ENCODE measurements at places on chromosomes 1 and 21. TPM values are rescaled to one million over a fixed set of nuclear protein-coding genes. Genes with fewer than 3 reads are reported as not detected.

DNA sequence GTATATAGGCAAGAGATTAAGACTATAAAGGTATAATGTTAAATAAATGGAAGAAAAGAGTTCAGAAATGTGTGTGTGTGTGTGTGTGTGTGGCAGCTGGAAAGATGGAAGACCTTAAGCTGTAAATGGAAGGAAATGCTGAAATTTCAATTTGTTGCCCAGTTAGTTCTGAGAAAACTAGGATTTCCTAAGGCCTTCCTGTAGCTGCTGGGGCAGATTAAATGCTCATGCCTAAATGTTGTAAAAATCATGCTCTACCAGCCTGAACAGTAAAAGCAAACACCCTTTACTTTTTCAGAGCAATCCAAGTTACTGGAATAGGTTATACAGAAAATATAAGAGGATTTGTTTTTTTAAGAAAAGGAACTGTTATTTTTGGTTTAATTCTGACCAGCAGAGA lies 8.3 kb downstream of the ADCY10 start:
- H3K4me3 ChIP-seq = no peak overlapping the region
- H3K36me3 ChIP-seq = no peaks in the 10 kb centered on the region
- H3K27me3 ChIP-seq = peaks cover 7% of the 10 kb centered on the region
- DNase-seq = no peak

ERG gene
- not detected for total RNA-seq

CELA2B gene
- total RNA-seq = not detected

TTC4 gene
- total RNA-seq = 43.7 TPM

GRCh38 chr1:57599236-57599994 lies 175.6 kb upstream of the DAB1 start:
- H3K4me3 ChIP-seq = no peak overlapping the region
- DNase-seq = no peak
- no peaks in the 10 kb centered on the region for H3K27me3 ChIP-seq
- no peak overlapping the region for H3K27ac ChIP-seq
- no peaks in the 10 kb centered on the region for H3K36me3 ChIP-seq

DNA sequence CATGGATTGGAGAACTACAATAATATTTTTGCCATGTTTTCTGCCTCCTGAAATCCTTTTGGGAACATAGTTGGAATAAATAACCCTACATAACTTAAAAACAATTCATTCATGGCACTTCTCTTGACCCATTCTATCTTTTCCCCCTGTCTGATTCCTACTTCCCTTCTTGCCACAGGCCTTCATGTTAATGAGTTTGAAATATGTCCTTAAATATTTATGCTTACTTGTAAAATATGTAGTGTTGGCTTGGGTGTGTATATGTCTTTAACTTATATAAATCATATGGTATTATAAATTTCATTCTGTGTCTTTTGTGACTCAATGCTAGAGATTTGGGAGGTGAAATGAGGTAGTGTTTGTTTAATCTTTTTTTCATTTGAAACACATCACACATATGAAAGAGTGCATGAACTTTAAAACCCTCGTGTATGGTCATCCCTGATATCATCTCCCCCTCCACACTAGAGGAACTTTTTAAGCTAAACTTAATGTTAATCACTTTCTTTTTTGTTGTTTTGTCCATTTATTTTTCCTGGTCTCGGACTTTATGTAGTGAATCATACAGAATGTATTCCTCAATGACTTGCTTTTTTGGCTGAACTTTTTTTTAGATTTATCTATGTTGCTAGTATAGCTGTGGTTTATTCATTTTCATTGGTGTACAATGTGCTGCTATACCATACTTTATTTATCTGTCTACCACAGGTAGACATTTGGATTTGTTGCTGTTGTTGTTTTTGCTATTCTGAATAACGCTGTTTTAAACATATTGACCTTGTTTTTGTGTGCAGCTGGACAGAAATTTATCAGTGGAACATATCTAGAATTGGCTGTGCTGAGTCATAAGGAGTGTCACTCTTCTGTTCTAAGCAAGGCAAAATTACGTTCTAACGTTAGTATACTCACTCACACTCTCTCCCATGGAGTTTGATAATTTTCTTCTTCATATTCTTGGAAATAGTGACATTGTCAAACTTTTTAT lies 441.6 kb downstream of the PLPP3 start:
- H3K36me3 ChIP-seq = no peaks in the 10 kb centered on the region
- no peak overlapping the region for H3K4me3 ChIP-seq
- H3K27me3 ChIP-seq = no peaks in the 10 kb centered on the region
- no peak overlapping the region for H3K27ac ChIP-seq

GRCh38 chr1:85490270-85490985 lies 25.5 kb upstream of the DDAH1 start:
- DNase-seq = no peak
- no peak overlapping the region for H3K27ac ChIP-seq
- H3K27me3 ChIP-seq = peaks cover 5% of the 10 kb centered on the region
- H3K36me3 ChIP-seq = no peaks in the 10 kb centered on the region
- no peaks in the 10 kb centered on the region for H3K4me1 ChIP-seq
- H3K4me3 ChIP-seq = no peak overlapping the region

DNA sequence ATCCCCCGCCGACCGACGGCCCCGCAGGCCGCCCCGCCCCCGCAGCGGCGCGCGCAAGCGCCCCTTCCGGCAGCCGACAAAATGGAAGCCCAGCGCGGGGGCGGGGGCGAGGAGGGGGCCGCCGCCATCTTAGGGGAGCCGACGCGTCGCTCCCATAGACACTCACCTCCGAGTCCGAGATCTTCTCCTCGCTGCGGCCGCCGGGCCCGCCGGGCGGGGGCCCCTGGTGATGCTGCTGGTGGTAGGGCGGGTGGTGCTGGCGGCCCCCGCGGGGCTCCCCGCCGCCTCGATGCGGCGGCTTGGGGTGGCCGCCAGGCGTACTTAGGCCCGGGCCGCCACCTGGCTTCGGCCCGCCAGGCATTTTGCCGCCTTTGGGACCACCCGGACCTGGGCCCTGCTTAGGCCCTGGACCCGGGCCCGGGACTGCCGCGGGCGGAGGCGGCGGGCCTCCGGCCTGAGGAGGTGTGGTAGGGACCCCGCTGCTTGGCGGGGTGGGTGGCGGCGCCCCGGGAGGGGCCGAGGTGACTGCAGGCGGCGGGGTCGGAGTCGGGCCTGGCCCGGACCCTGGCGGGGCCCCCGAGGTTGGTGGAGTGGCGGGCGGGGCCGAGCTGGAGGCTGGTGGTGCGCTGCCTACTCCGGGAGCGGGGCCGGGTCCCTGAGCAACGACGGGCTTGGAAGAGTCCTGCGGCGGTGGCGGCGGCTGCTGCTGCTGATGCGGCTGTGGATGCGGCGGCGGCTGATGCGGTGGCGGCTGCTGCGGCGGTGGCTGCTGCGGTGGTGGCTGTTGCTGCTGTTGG lies 691 bp downstream of the SFPQ start:
- H3K36me3 ChIP-seq = peaks cover 47% of the 10 kb centered on the region
- H3K27ac ChIP-seq = peak overlapping the region; percentile 97
- peaks cover 3% of the 10 kb centered on the region for H3K27me3 ChIP-seq
- peak overlapping the region; percentile 94 for H3K4me3 ChIP-seq
- peak; percentile 88 for DNase-seq

- DNase-seq = no peak
- no peaks in the 10 kb centered on the region for H3K36me3 ChIP-seq
- H3K4me1 ChIP-seq = no peaks in the 10 kb centered on the region
Measured at GRCh38 chr1:54110996-54111395, 41.8 kb downstream of the CDCP2 start.

DCST1 gene
- total RNA-seq = not detected

NDC1 gene
- 38.2 TPM for total RNA-seq

GRCh38 chr1:31977385-31978131 lies 36.1 kb upstream of the KHDRBS1 start:
- no peak for DNase-seq
- no peak overlapping the region for H3K4me3 ChIP-seq
- no peak overlapping the region for H3K27ac ChIP-seq
- H3K36me3 ChIP-seq = no peaks in the 10 kb centered on the region

- peak overlapping the region; percentile 71 for H3K27ac ChIP-seq
- peak overlapping the region; percentile 83 for H3K4me3 ChIP-seq
- no peaks in the 10 kb centered on the region for H3K27me3 ChIP-seq
- peak; percentile 67 for DNase-seq
Measured at GRCh38 chr21:44300262-44300959, 558 bp downstream of the PFKL start.

- DNase-seq = no peak
- H3K27ac ChIP-seq = peak overlapping the region; percentile 62
- peaks cover 49% of the 10 kb centered on the region for H3K36me3 ChIP-seq
- H3K27me3 ChIP-seq = no peaks in the 10 kb centered on the region
Measured at GRCh38 chr21:42411891-42412635, 8.4 kb downstream of the UBASH3A start.

GRCh38 chr1:160826546-160826945 lies 30.6 kb downstream of the LY9 start:
- peaks cover 9% of the 10 kb centered on the region for H3K4me1 ChIP-seq
- no peak for DNase-seq
- H3K36me3 ChIP-seq = peaks cover 4% of the 10 kb centered on the region
- no peak overlapping the region for H3K4me3 ChIP-seq

GRCh38 chr1:81730881-81731280 lies 69.9 kb upstream of the ADGRL2 start:
- H3K4me1 ChIP-seq = no peaks in the 10 kb centered on the region
- no peak overlapping the region for H3K27ac ChIP-seq
- no peaks in the 10 kb centered on the region for H3K36me3 ChIP-seq
- H3K27me3 ChIP-seq = no peaks in the 10 kb centered on the region

- peak overlapping the region; percentile 90 for H3K27ac ChIP-seq
- H3K27me3 ChIP-seq = no peaks in the 10 kb centered on the region
- peaks cover 48% of the 10 kb centered on the region for H3K36me3 ChIP-seq
- peak overlapping the region; percentile 72 for H3K4me3 ChIP-seq
- no peak for DNase-seq
Measured at GRCh38 chr1:159067699-159068621, 8.6 kb downstream of the AIM2 start.

DNA sequence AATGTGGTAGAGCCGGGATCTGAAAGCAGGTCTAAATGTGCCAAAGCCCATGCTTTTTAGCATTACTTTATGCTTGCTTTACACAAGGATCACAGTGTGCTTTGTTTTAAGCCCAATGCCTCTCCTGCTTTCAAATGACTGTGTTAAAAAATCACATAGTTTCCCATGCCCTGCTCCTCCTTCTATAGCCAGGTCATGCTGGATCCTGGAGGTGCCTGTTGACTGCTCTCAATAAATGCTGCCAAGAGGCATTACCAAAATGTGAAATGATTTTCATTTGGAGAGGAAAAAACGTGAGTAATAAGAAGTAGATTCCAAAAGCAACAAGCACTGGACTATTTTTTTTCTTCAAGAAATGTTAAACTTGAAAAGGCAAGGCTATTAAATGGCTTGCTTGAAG lies 420.7 kb upstream of the USP24 start:
- no peak for DNase-seq
- peaks cover 2% of the 10 kb centered on the region for H3K27me3 ChIP-seq
- no peak overlapping the region for H3K4me3 ChIP-seq
- no peaks in the 10 kb centered on the region for H3K4me1 ChIP-seq
- H3K36me3 ChIP-seq = no peaks in the 10 kb centered on the region
- H3K27ac ChIP-seq = no peak overlapping the region

ARTN gene
- 0.88 TPM for total RNA-seq

TEX38 gene
- 0.18 TPM for total RNA-seq

NBPF6 gene
- 0.13 TPM for total RNA-seq

Data from activated T-helper 1 cell treated with anti-CD3 and anti-CD28 coated beads, Interleukin-12 subunit alpha, Interleukin-12 subunit beta, Interleukin-2, Interleukin-4 antibody, amounts not matched to agents 30 ng/mL and 10 ng/mL and 1 ng/mL, durations not matched to agents 14 hours and 24 hours and 36 hours (primary cell).